ENCODE measurements at places on chromosomes 7 and 10.
A peak's percentile ranks its signal among the peaks of the same experiment; 100 is the strongest.

GRCh38 chr10:8171008-8171407, 116.5 kb downstream of the GATA3 start:
- no peak for DNase-seq

DNA sequence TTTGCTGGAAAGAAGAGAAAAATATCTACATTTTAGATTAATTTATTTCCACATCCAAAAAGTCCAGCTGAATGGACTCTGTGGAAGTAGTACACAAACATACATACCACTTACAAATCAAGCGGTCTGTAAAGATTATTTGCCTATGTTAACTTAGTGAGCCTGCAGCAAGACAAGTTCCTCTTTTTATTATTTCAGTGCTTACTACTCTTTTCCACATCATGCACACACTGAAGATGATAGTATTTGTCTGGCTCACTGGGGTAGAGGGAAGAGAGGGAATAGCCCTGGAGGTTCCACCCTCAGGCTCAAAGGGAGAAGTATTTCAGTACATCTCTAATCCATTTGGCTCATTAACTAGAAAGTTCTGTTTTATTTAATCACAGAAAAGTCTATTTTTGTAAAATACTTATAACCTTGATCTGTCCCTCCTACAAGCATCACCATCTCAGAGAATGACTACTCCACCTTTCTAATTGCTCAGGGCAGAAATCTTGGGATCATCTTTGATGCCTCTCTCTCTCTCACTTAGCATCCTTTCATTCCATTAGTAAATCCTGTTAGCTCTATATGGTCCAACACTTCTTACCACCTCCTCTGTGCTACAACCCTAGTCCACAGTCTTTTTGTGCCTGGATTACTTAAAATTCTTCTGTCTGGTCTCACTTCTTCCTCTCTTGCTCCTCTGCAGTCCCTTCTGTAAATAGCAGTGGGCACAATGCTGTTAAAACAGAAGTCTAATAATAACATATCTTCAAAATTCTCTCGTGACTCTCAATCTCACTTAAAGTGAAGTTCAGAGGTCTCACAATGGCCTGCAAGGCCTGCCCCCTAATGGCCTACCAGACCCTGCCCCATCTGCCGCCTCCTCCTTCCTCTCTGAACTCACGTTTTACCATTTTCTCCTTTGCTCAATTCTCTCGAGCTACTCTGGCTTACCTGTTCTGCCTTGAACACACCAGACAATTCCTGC, 64.3 kb upstream of the CCDC6 start:
- DNase-seq: no peak

DNA sequence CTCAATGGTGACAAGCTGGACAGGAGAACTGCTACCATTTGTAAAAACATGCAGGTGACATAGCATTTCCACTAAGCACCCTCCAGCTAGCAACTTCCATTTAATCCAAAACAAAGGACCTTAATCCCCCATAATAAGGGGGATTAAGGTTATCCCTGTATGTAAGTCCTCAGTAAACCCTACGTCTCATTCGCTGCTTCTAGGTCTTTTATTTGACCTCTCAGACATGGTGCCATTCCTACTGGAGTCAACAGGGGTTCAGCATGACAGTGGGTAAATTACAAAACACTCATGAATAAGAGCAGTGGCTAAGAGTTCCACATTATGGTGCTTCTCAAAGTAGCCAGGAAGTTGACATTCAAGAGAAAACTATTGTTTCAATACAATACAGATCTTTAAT, 121.8 kb upstream of the CAV2 start:
- no peak for DNase-seq

DNA sequence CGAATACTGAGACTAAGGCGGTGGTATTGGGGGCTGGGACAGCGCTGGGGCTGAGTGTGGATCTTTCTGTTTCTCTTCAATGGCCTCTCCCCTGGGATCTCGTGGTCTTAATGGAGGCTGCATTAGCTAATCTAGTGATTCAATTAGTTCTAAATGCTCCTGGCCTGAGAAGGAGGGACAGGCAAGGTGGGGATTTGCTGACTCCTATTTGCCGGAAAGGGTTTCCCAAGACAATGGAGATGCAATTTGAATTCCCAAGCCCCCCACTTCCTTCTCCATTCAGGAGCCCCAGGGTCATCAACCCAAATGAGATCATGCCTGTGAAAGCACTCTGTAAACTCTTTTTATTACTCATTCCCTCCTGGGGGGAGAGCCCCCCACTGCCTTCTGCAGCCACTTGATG, 111.7 kb upstream of the PLXNA4 start:
- DNase-seq: no peak

GRCh38 chr10:69419096-69419743, 2.5 kb upstream of the TACR2 start:
- no peak for DNase-seq

GRCh38 chr7:139139150-139139549, 29.6 kb upstream of the ZC3HAV1 start:
- no peak for DNase-seq

- no peak for DNase-seq
These were observed 20.6 kb upstream of the RHOBTB1 start for GRCh38 chr10:60964257-60965235.

GRCh38 chr10:124830445-124830844, 28.8 kb downstream of the ABRAXAS2 start:
- no peak for DNase-seq

GRCh38 chr7:39130857-39131526, 153.3 kb downstream of the POU6F2 start:
- peak; percentile 63 for DNase-seq

GRCh38 chr10:128411643-128412042, 285.4 kb upstream of the MKI67 start:
- no peak for DNase-seq

GRCh38 chr10:95440756-95441546, 120.2 kb downstream of the SORBS1 start:
- no peak for DNase-seq

GRCh38 chr7:156602283-156602682, 38.3 kb upstream of the RNF32 start:
- no peak for DNase-seq

GRCh38 chr7:91771394-91771793, 109.1 kb downstream of the MTERF1 start:
- no peak for DNase-seq

- DNase-seq: no peak
These were observed 39.2 kb downstream of the ST8SIA6 start for GRCh38 chr10:17415046-17415658.

- no peak for DNase-seq
These were observed 3.3 kb upstream of the CNNM2 start for GRCh38 chr10:102914781-102915180.

DNA sequence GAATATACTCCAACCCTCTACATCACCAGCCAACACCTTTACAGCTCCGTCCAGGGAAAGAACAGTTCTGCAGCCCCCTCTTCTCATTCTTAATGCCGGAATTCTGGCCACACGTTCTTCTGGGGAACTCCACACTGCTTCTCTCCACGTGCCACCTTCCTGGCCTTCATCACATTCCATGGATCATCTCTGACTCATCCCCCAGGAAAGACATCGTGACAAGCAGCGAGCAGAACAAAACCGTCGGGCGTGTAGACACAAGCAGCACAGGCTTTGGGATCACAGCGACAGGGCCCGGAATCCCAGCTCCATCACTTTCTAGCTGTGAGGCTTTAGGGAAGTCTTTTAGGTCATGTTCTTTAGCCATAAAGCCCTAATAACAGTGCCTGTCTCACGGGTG, 590.3 kb upstream of the FOXK1 start:
- no peak for DNase-seq

DNA sequence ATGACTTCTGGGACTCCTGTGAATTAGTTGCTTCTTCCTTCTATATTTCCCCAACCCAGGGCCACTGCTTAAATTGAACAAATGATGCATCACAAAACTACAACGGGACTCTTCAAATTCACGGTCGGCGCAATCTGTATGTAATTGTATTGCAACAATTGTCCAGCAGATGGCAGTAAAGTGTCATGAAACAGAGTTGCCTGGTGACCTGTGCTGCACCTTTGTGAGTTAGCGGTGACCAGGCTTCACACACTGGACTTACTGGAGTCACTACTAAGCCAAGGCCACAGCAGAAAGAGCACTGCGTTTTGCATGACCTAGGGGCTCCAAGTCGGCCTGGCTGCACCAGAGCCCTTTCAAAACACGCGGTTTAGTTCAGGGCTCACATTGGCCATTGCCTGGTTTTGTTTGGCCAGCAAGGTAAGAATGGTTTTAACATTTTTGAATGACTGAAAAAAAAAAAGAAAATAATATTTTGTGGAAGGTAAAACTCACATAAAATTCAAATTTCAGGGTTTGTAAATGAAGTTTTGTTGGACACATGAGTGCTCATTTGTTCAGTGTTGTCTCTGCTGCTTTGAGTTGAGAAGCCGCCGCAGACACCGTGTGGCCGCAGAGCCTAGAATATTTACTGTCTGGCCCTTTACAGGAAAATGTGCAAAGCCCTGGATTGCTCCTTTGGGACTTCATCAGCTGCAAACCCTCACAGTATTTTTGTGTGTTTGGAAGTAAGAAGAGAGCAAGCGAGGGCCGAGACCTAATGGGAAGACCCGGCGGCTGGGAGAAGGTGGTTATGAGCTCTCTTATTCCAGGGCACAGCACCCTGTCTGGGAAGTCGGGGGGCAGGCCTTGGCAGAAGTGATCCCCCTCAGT, 23.2 kb upstream of the ZNF32 start:
- no peak for DNase-seq

- DNase-seq: no peak
These were observed 124.9 kb downstream of the SND1 start for GRCh38 chr7:127776776-127777386.

DNA sequence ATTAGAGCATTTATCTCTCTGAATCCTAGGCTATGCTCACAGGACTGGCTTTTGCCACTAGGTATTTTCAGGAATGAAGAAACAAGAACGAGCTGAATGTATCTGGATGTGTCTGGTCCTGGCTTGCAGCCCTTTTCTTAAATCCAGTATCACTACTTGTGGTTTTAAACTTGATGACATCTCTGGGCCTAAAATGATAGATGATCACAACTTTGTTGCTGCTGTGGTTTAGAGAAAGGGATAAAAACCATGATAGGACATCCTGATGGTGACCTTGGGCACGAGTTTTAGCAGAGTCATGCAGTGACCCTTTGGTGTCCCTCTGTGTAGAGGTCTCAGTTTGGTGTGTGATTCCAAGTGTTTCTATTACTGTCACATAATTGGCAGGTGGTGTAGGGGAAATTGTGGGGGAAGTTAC, 31.7 kb upstream of the SEMA3C start:
- no peak for DNase-seq

DNA sequence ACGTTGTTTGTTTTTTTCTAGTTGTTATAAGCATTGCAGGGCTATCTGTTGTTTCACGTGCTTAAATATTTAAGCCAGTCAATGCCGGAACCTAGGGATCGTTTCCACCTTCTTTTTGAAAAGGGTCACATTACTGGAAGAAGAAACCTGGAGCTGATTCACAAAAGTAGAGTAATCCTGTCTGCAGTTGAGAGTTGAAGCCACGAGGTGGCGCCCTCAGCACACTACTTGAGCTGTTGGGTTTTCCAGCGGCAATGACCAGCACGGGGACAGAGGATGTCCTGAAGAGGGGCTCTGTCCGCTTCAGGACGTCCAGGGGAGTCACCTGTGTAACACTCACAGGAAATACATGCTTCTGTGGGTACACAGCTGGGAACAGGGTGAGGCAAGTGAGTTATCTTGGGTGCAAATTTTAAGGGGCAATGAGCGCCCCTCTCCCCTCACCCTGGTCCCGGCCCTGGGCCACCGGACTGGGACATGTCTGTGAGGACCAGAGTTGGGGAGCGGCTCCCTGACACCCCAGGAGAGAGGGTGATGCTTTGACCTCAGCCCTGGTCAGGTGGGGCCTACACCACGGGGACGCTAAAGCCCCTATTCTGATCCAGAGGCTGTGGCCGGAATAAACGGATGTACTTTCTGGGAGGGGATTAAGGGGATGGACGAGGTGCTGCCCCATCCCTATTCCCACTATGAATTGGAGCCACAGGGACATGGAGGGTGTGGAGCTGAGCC, 26.3 kb upstream of the WDFY4 start:
- DNase-seq: no peak

DNA sequence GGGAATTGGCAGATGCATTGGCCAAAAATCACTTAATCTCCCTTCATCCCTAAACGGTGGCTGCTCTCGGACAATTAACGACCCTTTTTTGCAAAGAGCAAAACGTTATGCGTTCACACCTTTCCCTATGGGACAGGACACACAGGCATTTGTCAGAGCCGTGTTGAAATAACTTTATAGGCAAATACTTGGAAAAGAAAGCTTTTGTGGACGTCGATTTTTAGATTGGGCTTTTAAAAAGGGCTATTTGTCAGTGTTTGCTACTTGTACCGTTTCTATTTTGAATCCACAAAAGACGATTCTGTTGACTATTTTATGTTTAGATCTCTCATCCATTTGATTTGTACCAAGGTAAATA, 245.6 kb downstream of the SLC25A13 start:
- peak; percentile 74 for DNase-seq

DNA sequence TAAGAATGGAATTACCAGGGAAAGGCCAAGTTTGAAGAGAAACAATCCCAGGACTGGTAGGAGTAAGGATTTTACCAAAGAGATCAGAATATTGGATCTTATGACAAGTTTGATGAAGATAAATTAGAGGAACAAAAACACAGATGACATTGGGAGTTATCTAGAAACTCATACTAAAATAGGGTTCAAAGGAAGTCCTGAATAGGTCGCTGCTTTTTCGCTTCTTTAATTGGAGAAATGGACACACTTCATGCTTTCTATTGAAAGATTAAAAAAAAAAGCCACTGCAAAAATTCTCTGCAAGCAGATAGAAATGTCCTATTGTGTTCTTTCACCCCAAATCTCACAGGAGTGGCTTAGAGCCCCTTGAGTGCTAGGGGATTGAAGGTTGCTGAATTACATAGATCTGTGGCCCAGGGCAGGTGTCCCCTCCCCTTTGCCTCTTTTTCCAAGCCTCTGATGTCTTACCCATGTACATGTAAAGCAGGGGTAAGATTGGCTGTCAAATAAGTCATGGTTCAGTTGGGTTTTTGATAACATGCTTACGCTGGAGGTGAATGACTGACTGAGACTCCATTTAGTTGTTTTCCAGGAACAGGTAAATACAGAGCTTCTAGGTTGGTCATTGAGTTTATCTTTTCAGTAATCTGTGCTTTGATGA, 152.0 kb downstream of the OR13A1 start:
- no peak for DNase-seq

DNA sequence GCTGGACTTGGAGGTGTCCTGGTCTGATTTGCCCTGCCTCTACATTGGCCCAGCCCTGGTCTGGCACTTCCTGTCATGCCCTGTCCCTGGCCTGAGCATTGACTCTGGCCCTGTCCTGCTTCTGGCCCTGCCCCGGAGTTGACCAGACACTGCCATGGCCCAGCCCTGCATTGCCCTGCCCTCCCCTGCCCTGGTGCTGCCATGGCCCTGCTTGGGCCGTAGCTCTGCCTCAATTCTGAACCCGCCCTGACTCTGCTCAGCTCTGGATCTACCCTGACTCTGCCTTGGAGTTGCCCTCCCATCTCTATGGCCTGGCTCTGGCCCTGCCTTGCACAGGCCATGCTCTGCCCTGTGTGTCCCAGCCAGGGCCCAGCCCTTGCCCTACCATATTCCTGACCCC, 647.1 kb downstream of the ZNF37A start:
- no peak for DNase-seq

- no peak for DNase-seq
These were observed 86.9 kb downstream of the CARD11 start for GRCh38 chr7:2956526-2957368.

Measured in NCI-H2081 treated with DMSO at 0.1 percent for 48 hours (cell line).